ENCODE measurements at places on chromosomes 3 and 15. TPM values are rescaled to one million over a fixed set of nuclear protein-coding genes. Genes with fewer than 3 reads are reported as not detected.

GRCh38 chr3:146313031-146313745 lies 62.3 kb upstream of the PLSCR4 start:
- no peaks in the 10 kb centered on the region for H3K36me3 ChIP-seq
- H3K27ac ChIP-seq: no peak overlapping the region
- DNase-seq: no peak
- H3K27me3 ChIP-seq: no peaks in the 10 kb centered on the region

DNA sequence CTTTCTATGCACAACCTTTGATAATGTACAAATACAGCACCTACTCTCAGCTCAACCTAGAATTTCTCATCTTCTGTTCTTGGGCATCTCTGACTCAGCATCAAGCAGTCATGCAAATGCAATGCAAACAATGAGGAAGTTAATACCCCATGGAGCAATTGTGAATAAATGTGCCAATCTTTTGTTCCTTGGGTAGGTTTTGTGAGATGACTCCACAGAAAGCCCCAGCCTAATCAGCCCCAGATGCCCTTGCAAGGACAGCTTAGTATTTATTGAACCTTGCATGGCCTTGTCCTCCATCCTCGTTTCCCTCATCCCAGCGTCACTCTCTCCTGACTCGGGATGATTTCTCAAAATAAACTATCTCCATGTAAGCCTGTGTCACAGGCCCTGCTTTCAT lies 494.7 kb upstream of the NECTIN3 start:
- no peaks in the 10 kb centered on the region for H3K36me3 ChIP-seq
- H3K27ac ChIP-seq: no peak overlapping the region
- no peak overlapping the region for H3K4me3 ChIP-seq
- no peak for DNase-seq

Gene C3orf20
- 0.37 TPM for total RNA-seq

DNA sequence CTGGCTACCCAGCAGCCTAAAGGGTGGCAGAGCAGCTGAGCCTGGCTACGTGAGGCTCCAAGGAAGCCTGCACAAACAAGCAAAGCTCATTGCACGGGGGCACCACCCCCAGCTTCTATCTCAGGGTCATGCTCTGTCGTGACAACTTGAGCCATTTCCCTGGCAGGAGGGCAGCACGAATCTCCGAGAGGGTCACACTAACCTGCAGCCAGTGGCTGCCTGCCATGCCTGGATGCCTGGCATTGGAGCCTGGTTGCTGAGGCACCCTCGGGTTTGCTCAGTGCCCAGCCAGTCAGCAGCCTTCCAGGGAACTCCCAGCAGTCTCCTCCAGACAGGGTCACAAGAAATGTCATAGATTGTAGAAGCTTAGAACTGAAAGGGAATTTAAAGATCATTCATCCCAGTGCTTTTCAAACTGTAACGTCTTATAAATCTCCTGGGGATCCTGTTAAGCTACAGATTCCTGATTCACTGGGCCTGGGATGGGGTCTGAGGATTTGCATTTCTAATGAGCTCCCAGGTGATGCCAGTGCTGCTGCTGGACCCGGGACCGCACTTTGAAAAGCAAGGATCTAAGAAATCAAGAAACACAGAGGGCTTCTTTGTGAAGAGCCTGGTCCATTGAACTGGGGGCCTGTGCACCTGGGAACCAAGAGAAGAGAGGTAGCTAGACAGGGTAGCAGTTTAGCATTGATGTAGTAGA lies 48.4 kb downstream of the TMEM266 start:
- H3K36me3 ChIP-seq: no peaks in the 10 kb centered on the region
- no peaks in the 10 kb centered on the region for H3K4me1 ChIP-seq
- H3K27me3 ChIP-seq: no peaks in the 10 kb centered on the region

Gene THPO
- total RNA-seq: not detected

DNA sequence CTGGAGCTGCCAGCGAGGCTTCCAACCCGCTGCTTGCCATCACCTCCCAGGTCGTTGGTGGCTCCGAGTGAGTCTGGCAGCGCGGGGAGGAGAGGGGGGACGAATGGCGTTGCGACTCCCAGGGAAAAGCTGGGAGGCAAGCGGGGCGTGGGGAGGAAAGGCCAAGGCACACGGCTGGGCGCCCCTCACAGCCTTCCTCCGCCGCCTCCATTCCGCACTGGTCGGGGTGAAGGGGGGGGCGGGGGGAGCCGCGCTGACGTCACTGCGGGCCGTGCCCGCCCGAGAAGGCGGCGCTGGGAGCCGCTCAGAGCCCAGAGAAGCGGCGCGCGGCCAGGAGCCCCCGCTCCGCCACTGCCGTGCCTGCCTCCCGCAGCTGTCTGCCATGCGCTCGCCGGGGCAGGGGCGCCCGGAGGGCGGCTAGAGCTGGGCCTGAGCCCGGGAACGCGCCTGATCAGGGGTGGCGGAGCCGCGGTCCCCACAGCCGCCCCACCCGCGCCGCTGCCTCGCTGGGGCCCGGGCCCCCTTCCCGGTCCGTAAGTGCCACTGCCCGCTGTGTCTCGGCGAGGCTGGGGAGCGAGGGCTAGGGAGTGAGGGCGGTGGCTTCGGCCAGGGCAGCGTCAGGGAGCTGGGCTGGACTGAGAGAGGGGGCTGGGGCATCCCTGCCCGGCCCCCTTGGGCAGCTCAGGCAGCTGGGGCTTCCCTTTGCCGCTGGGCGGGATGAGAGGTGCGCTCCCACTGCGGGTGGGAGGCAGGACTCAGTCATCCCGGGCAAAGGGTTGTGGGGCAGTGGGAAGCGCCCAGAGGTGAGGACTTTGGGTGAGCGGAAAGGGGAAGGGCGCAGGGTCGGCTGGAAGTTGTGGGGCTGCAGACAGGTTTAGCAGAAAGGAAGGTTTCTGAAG lies 27.8 kb upstream of the POLG start:
- DNase-seq: no peak
- peaks cover 49% of the 10 kb centered on the region for H3K27me3 ChIP-seq
- no peak overlapping the region for H3K4me3 ChIP-seq

GRCh38 chr15:83733206-83733605 lies 79.3 kb downstream of the ADAMTSL3 start:
- no peaks in the 10 kb centered on the region for H3K36me3 ChIP-seq
- DNase-seq: no peak
- no peak overlapping the region for H3K27ac ChIP-seq
- H3K4me1 ChIP-seq: no peaks in the 10 kb centered on the region
- no peaks in the 10 kb centered on the region for H3K27me3 ChIP-seq
- H3K4me3 ChIP-seq: no peak overlapping the region

Gene CPNE4
- total RNA-seq: not detected

Gene BCL2A1
- 12.9 TPM for total RNA-seq

DNA sequence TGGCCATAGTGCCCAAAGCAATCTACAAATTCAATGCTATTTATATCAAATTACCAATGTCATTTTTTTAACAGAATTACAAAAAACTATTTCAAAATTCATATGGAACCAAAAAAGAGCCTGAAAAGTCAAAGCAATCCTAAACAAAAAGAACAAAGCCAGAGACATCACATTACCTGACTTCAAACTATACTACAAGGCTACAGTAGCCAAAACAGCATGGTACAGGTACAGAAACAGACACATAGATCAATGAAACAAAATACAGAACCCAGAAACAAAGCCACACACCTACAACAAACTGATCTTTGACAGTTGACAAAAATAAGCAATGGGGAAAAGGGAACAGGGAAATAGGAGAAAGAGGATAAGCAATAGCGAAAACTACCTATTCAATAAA lies 26.6 kb upstream of the THSD4 start:
- no peaks in the 10 kb centered on the region for H3K4me1 ChIP-seq
- H3K27ac ChIP-seq: no peak overlapping the region
- no peaks in the 10 kb centered on the region for H3K27me3 ChIP-seq
- H3K4me3 ChIP-seq: no peak overlapping the region
- no peak for DNase-seq

DNA sequence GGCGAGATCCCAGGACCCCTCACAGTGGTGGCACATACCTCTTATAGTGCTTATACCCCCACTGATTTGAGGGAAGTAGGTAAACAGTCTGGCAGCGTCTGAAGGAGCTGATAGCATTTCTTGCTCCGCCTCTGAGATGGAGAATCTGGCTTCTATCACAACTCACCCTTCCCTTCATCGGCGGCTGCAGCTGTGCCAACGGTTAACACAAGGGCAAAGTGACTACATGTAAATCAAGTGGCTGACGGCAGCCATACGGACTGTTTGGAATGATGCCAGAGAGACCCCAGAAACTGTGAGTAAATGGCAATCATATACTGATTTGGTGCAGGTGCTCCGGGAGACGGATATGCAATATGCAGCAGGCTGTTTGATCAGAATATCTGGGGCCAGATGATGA lies 66.8 kb upstream of the UNC13C start:
- H3K36me3 ChIP-seq: no peaks in the 10 kb centered on the region
- H3K4me1 ChIP-seq: no peaks in the 10 kb centered on the region
- DNase-seq: no peak
- no peak overlapping the region for H3K27ac ChIP-seq

DNA sequence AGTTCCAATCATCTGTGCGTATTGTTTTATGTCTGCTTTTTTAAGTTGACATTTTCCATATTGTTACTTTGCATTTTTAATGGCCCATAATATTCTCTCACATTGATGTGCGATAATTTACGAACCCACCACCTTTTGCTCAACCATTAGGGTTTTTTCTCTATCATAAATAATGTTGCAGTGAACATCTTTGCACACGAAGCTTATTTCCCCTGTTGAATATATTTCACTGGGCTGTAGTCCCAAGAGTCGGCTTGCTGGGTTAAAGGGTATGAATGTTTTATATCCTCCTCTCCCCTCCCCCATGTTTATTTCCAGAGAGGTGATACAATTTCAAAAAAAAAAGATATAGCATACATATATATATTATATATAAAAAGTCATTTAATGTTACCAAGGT lies 272.7 kb upstream of the RGMA start:
- H3K27me3 ChIP-seq: peaks cover 2% of the 10 kb centered on the region
- H3K27ac ChIP-seq: no peak overlapping the region
- no peak overlapping the region for H3K4me3 ChIP-seq

DNA sequence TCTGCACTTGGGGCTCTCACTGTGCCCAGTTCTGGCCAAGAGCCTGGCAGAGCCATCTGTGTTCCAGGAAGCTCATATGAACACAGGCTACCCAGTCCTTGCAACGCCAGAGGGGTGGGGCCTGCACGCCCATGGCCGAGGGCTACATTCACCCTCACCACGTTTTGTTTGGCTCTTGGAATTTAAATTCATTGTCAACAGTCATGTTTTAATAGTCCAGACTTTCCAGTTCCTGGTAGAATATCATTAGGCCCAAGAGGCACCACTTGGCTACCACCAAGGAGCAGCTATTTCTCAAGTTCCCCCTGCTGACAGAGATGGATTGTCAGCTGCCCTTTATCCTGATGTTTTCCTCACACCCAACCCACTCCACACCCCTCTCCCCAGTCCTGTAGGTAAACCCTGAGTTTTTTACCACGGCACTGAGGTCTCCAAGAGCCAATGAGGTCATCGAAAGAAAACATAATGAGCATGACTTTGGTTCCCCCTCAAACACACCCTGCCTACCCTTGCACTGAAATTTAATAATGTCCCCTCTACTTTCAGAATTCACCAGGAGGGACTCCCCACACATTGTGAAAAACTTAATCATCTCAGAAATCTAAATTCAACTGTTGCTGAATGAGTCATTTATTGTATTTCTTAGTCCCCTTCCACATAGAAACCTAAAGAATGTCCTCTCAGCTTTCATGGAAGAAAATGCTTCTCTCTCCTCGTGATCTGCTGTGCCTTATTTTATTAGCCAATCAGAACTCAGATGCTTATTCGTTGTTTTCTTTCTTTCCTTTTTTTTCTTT lies 125.1 kb downstream of the SHQ1 start:
- H3K4me1 ChIP-seq: no peaks in the 10 kb centered on the region
- no peak overlapping the region for H3K4me3 ChIP-seq
- no peak overlapping the region for H3K27ac ChIP-seq
- no peaks in the 10 kb centered on the region for H3K27me3 ChIP-seq

- H3K27ac ChIP-seq: no peak overlapping the region
- no peaks in the 10 kb centered on the region for H3K27me3 ChIP-seq
- H3K36me3 ChIP-seq: peaks cover 7% of the 10 kb centered on the region
- no peak overlapping the region for H3K4me3 ChIP-seq
- DNase-seq: no peak
These were observed 11.5 kb downstream of the TCF12 start for GRCh38 chr15:56929933-56930332.

DNA sequence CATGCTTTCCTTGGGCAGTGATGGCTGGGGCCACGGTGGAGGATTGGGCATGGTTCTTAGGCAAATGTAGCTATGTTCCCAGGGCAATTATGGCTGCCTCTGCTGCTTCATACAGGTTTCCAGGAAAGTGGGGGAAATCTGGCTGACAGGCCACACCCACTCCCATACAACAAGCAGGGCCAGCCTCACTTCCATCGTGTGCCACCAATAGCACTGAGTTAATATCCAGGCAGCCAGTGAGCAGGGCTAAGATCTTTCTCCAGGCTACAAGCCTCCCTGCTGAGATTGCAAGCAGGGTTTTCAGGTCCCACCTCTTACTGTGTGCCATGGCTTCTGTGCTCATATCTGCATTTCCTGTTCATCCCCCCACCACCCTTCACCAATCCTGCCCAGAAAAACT lies 1291.9 kb downstream of the SI start:
- no peak overlapping the region for H3K4me3 ChIP-seq
- no peaks in the 10 kb centered on the region for H3K27me3 ChIP-seq
- H3K36me3 ChIP-seq: no peaks in the 10 kb centered on the region
- no peak for DNase-seq
- H3K4me1 ChIP-seq: no peaks in the 10 kb centered on the region

DNA sequence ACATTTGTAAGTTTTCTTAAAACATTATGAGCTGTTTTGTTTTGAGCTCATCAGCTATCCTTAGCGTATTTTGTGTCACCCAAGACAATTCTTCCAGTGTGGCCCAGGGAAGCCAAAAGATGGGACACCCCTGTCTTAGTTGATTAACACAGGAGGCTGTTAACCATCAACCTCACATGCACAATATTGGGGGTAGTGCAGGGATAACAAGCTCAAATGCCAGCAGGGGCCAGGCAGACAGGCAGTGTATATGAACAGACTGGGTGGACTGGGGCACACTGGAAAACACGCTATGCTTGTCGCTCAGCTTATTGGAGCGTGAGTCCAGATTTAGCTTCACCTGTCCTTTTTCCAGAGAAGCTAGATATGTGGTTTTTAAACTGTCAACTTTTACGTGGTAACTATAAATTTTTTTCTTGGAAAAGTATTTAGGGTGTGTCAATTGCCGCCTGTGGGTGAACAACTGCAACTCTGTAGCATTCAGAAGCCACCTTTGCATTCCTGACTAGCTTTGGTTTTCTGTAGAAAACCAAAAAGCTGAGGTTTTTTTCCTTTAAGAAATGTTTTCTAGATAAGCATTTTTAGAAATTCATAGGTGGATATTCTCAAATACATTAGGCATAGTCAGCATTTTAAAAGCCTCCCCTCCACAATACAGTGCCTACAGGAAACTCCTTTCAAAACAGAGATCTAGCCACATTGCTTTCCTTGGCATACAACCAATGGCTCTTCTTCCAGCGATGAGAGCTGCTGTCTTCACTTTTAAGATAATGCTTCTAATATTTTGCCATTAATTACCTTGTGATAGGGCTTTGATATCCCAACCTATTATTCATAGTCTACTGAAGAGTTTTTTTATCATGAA lies 14.6 kb downstream of the PSMD6 start:
- no peak overlapping the region for H3K27ac ChIP-seq
- H3K27me3 ChIP-seq: no peaks in the 10 kb centered on the region
- DNase-seq: no peak
